ENCODE measurements at places on chromosomes 2 and 18. TPM values are rescaled to one million over a fixed set of nuclear protein-coding genes. Genes with fewer than 3 reads are reported as not detected.
A peak's percentile ranks its signal among the peaks of the same experiment; 100 is the strongest.

DNA sequence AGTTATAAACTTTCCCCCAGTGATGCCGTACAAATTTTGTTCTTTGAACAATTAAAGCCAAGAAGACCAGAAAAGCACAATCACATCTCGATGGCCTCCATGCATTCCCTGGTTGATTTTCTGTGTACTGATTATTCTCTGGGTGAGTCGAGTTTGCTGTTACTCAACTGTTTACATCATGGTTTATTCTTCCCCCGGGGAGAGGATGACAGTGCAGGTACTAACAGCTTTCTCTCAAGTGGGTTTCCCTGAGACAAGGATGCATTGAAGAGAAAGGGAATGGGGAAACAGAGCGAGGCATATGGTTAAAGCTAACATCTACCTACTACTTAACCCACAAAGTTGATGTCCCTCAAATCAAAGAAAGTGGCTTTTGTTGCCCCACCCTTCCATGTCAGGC is 410.8 kb upstream of the FANCL start:
- no peak for DNase-seq

- DNase-seq, result no peak
Measured at GRCh38 chr2:183248866-183249567, 124.8 kb downstream of the NUP35 start.

DNA sequence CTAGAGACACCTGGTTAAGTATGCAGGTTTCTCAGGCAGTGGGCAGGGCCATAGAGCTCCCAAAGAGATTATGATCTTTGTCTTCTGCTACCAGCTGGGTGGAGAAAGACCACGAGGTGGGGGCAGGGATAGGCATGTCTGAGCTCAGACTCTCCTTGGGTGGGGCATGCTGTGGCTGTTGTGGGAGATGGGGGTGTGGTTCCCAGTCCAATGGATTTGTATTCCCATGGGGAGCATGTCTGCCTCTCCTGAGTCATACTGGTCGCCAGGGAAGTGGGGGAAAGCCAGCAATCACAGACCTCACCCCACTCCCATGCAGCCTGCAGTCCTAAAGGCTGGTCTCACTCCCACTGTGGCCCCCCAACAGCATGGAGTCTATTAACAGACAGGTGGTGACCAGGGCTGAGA is 31.4 kb upstream of the RHOB start:
- DNase-seq, result peak; percentile 48

DNA sequence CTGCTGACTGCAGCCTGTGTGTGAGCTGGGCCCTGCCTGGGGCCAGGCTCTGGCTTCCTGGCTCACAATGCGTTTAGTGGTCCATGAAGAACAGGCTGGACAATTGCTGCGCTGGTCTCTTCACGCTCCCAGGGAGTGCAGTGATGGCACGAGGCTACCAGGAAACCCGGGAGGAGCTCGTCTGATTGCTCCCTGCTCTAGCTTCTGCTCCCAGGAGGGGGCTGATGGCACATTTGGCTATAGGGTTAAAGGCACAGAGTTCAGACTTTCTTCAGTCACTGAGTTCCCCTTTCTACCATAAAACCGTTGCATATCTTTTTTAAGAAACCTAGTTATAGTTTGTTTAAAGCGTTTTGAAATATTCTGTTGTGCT is 60.1 kb downstream of the KCNF1 start:
- no peak for DNase-seq

ACTG2 gene
- 0.74 TPM for total RNA-seq

DNA sequence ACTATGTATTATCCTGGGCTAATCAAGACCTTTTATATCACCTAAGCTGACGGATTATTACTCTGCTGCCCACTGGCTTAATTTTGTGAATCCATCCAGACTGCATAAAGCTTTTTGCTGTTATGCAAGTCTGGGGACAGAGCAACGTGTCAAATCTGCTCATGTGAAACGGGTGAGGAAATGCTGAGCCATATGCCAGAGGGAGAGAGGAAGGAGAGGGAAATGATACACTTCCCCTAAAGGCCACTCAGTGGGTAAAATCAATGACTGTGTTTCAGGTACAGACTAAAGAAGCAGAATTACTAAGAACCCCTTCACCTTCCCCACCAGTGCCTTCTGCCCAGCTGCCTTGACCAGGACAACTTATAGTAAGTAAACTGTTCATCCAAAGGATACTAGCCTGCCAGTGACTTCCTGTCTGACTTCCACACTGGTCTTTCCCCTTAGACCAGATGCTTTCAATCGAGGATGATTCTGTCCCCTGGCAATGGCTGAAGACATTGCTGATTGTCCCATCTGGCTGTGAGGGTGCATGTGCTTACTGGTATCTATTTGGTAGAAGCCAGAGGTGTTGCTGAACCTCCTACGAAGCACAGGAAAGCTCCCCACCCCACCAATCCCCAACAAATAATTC is 43.0 kb downstream of the STAT1 start:
- no peak for DNase-seq

GRCh38 chr2:172472446-172473033 is 45.2 kb downstream of the ITGA6 start:
- DNase-seq, result no peak

FOXD4L1 gene
- total RNA-seq, result not detected

DNA sequence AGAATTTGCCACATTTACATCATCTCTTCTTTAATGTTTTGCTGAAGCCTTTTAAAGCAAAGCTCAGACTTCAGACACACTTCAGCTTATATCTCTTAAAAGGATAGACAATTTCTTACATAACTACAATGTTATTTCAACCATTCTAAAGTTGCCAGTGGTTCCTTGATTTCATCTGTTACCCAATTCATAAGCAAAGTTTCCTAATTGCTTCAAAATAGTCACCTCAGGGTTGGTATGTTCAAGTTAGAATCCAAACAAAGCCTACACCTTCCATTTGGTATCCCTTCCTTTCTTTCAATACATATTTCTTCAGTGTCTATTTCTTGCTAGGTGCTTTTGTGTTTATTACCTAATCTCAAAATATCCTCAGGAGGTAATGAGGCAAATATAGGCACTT is 60.6 kb downstream of the ZNF385B start:
- no peak for DNase-seq

GRCh38 chr2:81437456-81438000 is 1133.0 kb upstream of the LRRTM1 start:
- no peak for DNase-seq

AAK1 gene
- 21.5 TPM for total RNA-seq

GRCh38 chr18:71831039-71831438 is 713.1 kb downstream of the CBLN2 start:
- DNase-seq, result no peak

GRCh38 chr18:49487711-49488310 is 777 bp upstream of the C18orf32 start:
- DNase-seq, result no peak

DNA sequence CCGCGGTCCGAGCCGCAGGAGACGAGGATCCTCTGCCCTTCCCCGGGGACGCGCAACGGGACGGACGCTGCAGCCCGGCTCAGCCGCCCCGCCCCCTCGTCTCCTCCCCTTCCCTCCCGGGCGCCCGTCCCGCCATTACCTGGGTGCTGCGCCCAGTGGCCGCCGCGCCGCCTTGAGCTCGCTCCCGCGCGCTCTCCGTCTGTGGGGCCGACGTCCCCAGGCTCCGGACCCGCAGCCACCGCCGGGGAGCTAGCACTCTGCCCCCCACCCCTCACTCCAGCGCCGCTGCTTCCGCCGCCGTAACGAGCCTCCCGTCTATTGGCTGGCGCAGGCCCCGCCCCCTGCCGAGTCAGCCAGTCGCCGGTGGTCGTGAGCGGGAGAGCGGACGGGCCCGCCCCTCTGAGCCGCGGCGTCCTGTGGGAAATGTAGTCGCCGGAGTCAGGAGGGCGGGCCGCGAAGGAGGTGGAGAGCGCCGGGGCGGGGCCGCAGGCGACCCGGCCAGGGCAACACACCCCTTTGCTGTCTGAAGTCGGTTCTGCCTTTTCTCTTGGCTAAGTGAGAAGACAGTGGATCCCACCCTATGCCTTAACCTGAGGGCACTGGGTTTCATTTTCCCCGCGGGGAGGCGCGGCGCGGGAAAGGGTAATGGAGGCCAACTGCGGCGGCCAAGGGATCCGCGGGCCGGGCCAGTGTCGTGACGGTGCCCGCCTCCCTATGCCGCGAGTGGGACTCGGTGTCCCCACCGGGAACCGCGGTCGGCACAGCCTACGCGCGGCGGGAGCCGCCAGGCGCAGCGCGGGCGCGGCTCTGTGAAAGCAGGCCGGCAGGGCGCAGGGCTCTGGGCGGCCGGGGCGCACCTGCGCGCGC is at the start of gene SAP130:
SAP130 (minus strand) TSS at position 259 of the 867 bp plus-strand sequence. CDS start 1,767 bp downstream, outside the sequence.
- DNase-seq, result peak; percentile 98
